Stimulated activated CD8-positive, alpha-beta memory T cell treated with anti-CD3 and anti-CD28 coated beads, Interleukin-7, amount 100 ng/mL, for 1 hour (primary cell): ENCODE measurements at places on chromosomes 2 and 18.

DNA sequence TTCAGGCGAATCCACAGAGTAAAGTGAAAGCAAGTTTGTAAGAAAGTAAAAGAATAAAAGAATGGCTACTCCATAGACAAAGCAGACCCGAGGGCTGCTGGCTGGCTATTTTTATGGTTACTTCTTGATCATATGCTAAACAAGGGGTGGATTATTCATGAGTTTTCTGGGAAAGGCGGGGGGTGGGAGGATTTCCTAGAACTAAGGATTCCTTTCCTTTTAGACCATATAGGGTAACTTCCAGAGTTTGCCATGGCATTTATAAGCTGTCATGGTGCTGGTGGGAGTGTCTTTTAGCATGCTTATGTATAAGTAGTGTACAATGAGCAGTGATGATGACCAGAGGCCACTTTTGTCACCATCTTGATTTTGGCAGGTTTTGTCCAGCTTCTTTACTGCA lies 59.8 kb downstream of the SLC4A3 start:
- DNase-seq = no peak

DNA sequence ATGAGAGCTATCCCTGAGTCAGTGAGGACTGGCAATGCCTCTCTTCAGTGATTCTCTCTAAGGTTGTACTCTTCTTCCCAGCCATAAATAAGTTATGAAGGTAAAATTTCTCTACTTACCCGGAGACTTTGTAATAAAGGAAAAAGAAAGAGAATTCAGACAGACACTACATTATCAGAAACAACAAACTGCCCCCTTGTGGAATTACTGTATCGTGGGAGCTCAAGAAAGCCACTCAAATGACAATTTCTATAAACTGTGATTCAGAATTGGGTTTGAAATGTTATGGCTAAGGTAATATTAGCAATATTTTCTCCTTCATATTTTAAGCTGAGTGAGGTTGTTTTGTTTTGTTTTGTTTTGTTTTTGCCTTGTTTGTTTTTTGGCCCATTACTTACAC lies 155.8 kb upstream of the TANK start:
- DNase-seq = no peak

GRCh38 chr2:316381-316780 lies 28.5 kb upstream of the ALKAL2 start:
- no peak for DNase-seq

DNA sequence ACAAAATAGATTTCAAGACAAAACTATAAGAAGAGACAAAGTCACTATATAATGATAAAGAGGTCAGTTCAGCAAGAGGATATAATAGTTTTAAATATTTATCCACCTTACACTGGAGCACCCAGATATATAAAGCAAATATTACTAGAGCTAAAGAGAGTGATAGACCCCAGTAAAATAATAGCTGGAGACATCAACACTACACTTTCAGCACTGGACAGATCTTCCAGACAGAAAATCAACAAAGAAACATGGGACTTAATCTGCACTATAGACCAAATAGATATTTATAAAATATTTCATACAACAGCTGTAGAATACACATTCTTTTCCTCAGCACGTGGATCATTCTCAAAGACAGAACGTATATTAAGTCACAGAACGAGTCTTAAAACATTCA lies 86.6 kb downstream of the ATP8B1 start:
- no peak for DNase-seq

DNA sequence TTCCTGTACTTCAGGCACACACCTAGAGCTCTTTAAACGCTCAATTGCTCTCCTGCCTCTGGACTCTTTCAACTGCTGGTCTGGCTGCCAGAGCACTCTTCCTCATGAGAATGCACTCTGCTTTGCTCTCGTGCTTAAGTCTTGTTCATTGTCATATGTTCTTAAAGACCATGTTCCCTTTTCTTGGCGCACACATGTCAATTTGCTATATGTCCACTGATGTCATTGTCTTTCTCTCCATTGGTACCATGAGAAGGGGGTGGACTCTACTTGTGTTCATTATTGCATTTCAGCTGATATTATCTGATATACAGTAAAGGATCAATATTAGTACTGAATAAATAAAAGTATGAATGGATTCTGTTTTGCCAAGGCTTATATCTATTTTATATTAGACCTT lies 16.8 kb downstream of the SPHKAP start:
- no peak for DNase-seq

GRCh38 chr2:98293931-98294687 lies 52.1 kb upstream of the CNGA3 start:
- no peak for DNase-seq

DNA sequence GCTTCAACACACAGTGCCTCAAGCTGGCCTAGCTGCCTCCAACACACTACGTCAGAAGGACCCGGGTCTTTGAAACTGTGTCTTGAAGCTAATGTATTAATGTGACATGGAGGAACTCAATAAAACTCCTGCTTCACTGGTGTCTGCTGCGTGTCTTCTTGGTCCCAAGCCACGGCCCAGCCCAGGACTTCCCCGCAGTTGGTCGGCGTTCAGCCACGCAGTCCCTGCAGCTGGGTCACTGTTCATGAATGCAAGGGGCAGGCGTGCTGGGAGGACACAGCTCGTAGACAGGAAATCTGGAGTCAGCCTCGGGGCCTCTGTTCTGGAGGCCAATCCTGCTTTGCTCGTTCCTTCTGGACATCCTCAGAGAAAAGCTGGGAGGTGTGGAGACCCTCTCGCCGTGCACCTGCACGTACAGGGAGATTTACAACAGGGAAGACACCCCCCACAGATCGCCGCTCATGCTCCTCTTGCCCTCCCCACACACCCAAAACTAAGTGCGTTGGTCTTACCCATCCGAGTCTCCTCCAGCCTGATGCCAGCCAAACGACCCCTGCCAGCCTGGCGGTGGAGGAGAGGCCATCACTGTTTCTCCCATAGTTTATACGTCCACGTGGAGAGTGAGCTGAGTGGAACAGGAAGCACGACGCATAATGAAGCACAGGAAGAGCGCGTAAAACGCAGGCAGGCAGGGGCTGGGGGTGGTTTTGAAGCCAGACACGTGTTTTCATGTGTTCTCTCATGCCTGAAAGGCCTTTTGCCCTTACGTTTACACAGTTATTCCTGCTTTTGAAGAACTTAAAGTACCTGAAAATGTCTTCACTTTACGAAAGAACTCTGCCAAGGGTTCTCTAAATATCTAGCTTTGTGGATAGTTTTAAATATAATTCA lies 39.7 kb downstream of the ADI1 start:
- no peak for DNase-seq

DNA sequence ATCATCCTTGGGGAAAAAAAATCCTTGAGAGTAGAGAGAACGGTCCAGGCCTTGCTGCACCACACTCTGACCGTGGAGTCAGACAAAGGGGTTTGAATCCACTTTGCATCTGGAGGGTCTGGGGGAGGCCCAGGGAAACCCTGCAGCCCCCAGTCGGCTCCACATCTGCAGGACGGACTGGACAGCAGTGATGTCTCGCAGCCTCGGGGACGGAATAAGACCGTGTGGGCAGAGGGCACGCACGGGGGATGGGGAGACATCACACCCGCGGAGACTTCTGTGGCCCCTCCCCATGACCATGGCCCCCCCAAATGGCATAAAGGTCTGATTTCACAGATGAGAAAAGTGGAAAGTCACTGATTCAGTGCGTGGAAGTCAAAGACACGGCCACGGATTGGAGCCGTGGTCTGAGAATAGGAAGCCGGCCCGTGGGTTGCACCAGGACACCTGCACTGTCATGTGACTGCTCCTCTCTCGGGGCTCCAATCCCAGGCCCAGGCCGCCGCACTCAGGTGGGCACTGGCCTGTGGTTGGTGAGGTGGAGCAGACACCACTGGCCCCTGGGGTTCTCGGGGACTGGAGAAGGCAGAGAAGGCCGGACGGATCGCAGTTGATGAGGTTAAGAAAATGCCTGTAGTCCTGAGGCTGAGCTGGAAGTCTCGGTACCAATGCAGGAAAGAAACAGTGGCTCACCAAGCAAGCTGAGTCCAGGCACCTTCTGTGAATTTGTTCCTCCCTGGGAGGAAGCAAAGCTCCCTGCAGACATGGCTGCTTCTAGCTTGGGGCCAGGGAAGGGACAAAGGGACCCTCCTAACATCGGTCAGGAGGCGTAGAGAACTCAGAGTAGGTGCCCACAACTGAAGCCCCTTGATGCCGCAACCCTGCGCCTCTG lies 61.8 kb downstream of the RTP5 start:
- no peak for DNase-seq

- no peak for DNase-seq
These were observed 144.0 kb upstream of the VRK2 start for GRCh38 chr2:57902578-57902977.

GRCh38 chr2:68971591-68972231 lies 2.7 kb upstream of the GKN1 start:
- no peak for DNase-seq

DNA sequence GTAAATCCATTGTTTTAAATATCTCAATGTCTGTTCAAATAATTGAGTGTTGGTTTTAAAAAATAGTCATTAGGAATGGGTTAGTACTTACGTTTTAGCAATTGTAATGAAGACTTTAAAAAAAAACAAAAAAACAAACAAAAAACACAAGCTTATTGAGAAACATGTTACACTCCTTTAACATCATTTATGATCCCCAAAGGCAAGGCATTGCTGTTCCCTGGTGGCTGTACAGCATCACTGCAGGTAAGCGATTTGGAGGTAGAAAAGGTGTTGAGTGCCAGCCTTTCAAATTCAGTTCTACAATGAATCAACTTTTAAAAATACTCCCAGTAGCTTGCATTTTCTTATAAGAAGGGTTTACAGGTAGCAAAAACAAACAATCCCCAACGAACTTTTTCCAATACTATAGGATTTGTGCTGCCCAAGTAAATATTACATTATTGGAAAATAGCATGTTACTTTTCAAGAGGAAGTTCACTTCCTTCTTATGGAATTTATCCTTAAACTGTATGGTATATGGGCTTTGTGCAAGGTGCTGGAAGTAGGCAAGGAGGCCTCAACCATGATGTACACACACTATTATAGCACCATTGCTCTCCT lies 27.5 kb downstream of the CNRIP1 start:
- no peak for DNase-seq

DNA sequence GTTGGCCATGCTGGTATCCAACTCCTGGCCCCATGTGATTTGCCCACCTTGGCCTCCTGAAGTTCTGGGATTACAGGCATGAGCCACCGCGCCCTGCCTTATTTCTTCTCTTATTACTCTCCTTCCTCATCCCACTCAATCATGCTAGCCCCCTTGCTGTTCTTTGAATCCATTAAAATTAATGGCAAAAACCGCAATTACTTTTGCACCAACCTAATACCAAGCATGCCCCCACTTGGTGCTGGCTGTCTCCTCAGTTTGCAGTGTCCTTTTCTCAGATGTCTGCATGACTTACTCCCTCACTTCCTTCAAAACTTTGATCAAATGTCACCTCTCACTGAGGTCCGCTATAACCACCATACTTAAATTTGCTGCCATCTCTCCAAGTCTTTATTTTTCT lies 34.6 kb downstream of the DYTN start:
- DNase-seq = no peak

- DNase-seq = no peak
These were observed 1256.2 kb downstream of the CNTNAP5 start for GRCh38 chr2:125281242-125281641.

DNA sequence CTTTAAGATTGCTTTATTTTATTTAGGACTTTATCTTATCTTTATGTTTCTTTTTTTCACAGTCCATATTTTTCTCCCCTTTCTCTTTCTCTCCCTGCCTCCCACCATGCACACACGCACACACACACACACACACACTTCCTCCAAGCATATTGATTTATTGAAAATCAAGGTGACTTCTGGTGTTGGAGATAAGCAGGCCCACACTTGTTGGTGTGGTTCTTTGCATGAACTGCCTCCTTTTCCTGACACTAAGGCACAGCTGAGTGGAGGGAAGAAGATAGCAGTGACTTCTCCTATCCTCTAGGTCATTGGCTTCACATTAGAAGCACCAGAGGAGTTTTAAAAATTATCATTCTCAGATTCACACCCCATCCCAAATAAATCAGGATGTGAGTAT lies 18.0 kb downstream of the TBR1 start:
- DNase-seq = no peak

DNA sequence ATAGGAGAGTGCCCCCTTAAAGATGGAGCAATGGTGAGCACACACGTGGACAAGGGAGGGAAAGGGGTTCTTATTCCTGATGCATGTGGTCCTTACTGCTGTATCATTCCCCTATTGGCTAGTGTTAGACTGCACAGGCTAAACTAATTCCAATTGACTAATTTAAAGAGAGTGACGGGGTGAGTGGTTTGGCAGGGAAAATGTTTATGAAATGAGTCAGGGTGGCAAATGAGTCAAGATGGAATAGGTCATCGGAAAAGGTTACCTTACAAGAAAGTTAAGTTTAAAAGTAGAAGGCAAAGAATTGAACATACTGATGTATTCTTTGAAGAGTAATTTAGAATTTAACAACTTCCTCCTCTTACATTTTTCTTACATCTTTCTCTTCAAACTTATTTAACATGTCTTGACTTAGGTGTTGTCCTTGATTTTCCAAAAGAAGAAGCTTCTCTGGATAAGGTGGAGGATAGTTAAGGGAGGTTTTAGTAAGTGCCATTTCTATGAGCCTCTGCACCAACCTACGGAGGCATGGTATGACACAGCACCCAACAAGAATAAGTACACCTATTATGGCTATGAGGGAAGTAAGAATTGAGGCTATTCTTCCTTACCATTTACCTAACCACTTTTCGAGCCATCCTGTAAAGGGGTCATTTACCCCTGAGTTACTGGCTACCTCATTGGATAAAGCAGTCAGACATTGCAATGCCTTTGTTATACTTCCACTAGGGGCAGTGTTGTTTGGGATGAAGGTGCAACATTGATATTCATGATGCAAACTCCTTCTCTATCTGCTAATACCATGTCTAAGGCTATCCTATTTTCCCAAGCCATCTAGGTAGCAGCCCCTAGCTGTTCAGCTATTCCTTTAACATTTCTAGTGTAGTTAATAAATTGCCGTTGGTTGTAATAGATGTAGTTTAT lies 1345.8 kb upstream of the LRRTM1 start:
- no peak for DNase-seq

- no peak for DNase-seq
These were observed 273.0 kb downstream of the PDE11A start for GRCh38 chr2:177799531-177799930.

- DNase-seq = no peak
These were observed 74.8 kb downstream of the CDK15 start for GRCh38 chr2:201880993-201881611.

GRCh38 chr2:132424526-132425121 lies 8.0 kb downstream of the GPR39 start:
- DNase-seq = no peak

- no peak for DNase-seq
These were observed 46.8 kb upstream of the DNMT3A start for GRCh38 chr2:25388491-25388890.

DNA sequence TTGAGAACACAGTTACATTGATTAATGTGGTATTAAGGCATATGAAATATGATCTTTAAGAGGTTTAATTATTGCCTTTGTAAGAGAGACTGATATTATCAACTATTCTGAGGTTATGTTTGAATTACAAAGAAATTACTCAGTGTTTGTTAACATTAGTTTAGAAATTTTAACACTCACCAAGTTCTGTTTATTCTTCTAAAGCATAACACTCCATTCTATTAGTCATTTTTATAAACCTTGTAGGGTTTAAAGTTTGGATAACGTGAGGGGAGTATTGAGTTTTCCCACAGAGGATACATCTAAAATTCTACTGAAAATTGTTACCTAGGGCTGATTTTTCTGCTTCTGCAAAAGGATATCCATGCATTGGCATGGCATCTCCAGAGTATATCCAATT lies 7.7 kb downstream of the CCDC178 start:
- no peak for DNase-seq
